ENCODE measurements at places on chromosomes 5 and 9.

- DNase-seq, result no peak
Measured at GRCh38 chr5:9419794-9420193, 126.1 kb downstream of the SEMA5A start.

- no peak for DNase-seq
Measured at GRCh38 chr5:170631466-170632195, 127.8 kb downstream of the KCNIP1 start.

DNA sequence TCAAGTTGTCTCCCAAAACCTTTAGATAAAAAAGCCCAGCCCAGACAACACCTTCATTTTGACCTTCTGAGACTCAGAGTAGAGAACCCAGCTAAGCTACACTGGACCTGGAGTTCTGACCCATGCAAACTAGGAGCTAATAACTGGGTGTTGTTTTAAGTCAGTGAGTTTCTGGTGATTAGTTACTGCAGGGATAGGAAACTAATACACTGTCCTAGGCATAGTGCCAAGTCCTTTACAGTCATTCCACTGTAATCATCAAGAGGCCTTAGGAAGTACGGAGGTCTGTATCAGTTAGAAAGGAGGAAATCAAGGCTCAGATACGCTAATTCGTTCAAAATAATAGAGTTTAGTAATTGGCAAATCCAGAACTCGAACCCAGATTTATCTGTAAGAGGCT, 197.9 kb downstream of the KCTD16 start:
- DNase-seq, result no peak

DNA sequence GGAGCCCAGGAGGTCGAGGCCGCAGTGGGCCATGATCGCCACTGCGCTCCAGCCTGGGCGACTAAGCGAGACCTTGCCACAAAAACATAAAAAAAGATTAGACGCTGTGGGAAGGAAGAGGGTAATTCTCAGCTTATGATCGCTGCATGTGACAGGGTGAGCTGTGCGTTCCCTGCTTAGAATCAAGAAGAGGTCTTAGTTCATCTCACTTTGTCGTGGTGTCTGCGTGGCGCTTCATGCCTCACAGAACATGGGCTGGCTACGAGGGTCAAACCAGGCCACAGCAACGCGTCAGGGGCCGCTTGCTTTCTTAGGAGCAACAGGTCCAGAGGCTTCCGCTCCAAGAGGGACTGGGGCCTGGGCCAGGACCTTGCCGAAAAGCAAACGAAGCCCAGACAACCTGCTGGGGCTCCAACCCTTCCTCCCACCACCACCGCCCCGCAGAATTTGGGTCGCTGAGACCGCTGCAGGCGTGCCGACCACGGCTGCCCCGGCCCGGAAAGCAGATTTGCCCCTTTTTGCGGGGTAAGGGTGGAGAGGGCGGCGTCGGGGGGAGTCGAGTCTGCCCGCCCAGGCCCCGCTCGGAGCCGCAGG, 10.0 kb upstream of the GRIN1 start:
- no peak for DNase-seq

DNA sequence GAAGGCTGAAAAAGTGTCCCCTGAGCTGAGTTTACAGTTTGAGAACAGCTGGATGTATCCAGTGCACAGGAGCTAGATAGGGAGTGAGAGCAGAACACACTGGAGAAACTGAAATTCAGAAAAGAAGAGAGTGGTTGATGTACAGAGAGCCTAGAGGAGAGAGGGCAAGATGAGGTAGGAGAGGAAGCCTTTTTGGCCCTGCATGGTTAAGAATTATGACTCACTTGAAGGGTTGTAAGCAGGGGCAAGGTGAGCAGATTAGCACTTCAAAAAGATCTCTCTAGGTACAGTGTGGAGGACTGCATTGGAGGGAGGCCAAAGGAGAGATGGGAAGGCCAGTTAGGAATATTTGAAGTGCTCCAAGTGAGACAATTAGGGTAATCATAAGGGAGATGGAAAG, 25.2 kb downstream of the MCC start:
- no peak for DNase-seq

- DNase-seq, result no peak
Measured at GRCh38 chr5:62575066-62575465, 3.6 kb upstream of the LRRC70 start.

GRCh38 chr5:137672001-137672400, 63.9 kb downstream of the KLHL3 start:
- no peak for DNase-seq

DNA sequence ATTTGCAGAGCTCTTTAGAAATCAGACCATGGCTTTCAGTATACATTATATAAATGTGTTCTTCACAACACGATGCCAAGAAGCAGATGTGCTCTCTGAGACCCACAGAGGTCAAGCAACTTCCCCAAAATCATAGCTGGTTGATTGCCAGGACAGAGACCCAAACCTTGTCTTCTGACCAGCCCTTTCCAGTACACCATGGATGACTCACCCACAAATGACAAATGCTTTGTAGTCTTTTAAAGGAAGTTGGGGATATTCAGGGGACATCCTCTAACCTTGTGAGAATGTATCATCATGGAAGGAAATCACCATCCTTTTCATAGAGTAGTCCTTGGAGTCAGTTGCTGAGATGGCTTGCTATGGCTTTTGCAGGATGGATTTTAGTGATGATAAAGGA, 30.1 kb downstream of the ZNF462 start:
- no peak for DNase-seq

DNA sequence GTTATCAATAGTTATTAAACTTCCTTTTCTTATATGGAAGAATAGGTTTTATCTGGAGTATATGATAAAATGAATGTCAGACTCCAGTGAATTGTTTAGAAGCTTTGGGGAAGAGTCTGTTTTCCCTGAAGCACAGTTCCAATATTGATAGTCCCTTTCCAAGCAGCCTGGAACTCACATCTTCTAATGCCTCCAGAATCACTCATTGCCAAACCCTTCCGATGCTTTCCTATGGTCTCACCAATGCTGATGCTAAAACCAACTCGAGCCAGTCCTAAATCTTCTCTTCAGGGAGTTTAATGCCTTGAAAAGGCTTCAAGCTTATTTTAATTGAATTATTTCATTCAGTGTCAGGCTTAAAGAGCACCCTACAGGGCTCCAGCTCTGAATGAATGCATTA, 121.2 kb downstream of the PTTG1 start:
- DNase-seq, result no peak

DNA sequence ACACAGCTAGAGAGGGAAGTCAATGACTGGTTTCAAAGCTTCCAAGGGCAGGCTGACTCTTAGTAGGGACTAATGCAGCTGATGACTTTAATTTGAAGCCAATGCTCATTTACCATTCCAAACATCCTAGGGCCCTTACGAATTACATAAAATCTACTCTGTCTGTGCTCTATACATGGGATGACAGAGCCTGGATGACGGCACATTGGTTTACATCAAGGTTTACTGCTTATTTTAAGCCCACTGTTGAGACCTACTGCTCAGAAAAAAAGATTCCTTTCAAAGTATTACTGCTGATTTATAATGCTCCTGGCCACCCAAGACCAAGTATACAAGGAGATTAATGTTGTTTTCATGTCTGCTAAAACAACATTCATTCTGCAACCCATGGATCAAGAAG, 74.1 kb downstream of the DAP start:
- DNase-seq, result no peak

DNA sequence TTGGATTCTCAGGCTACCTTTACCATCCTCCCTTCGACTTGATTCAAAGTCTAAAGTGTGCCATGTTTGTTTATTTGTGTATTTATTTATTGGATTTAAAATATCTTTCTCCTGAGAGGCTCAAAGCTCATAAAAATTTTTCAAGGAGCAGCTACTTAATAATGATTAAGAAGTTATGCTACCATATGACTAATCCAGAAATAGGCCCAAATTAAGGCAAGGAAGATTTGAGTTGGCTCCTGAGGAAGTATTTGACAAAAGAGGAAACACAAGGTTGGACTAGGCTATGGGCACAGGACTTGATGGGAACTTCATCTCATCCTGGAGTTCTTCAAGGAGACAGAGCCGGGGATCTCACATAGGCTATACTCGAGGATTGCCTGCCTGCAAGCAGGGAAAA, 22.4 kb upstream of the PPP2CA start:
- DNase-seq, result no peak

DNA sequence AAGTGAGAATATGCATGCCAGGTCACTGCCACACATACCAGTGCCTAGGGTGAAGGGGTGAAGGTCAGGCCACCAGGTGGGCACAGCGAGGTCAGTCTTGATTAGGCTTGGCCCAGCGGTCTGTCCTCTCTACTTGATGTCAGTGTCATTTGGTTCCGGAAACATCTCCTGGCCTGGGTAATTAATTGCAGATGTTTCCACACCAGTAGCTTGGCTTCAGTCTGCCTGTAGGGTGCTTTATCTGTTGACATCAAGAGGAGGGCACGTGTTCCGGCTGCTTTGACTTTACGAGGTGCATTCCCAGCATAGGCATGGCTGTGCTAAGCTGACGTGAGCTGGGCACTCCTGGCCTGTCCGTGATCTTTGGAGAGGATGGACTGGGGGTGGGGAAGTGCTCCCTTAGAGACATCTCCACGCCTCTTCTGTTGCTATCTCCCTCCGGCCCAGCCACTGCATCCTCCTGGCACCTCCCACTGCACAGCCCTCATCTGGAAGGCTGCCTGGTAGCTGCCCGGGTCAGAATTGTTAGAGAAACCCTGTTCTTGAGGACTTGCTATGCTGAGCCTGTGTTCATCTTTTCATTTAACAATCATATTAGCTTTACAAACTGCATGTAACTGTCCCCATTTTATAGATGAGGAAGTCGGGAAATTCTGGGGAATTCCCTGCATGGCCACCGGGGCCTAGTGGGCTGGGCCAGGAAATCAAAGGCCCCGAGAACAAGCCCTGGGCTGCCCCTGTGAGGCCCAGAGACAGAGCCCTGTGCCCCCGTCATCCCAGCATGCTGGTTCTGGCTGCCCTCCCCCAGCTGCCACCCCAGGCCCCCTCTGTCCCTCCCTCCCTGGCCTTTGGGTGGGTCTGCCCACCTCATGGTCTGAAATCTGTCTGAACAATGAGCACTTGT, 29.1 kb downstream of the JADE2 start:
- DNase-seq, result peak; percentile 54

- no peak for DNase-seq
Measured at GRCh38 chr9:15606643-15607472, 54.0 kb downstream of the CCDC171 start.

DNA sequence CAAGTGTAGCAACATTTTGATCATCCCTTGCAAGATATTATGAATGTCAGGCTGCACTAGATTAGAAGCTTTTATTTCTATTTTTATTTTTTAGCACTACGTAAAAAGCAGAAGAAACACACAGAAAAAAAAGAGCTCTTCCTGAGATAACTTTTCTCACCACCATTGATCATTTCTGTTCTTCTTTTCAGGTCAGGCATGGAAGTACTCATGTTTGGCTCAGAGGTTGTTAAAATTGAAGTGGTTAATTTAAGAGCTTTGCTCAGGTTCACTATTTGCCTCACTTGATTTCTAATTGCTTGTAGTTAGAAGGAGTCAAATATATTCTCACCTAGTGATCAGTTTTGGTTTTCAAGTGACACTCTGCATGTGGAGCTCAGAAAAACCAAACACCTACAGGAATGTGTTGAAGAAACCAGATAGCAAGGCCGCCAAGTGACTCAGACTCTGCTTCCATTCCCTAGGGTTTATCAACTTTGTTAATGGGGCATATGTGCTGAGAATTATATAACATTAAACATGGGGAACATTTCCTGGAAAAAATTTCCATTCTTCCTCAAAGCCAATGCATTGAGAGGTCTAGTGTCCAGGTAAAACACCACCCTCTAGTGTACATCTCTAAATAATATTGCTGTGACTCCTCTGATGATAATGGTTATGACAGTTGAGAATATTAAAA, 679.8 kb downstream of the CETN3 start:
- no peak for DNase-seq

GRCh38 chr5:20556115-20556763, 568.2 kb upstream of the CDH18 start:
- DNase-seq, result no peak

GRCh38 chr5:132479111-132479951, 11.2 kb downstream of the IRF1 start:
- no peak for DNase-seq

GRCh38 chr5:126046846-126047571, 376.2 kb upstream of the GRAMD2B start:
- no peak for DNase-seq

DNA sequence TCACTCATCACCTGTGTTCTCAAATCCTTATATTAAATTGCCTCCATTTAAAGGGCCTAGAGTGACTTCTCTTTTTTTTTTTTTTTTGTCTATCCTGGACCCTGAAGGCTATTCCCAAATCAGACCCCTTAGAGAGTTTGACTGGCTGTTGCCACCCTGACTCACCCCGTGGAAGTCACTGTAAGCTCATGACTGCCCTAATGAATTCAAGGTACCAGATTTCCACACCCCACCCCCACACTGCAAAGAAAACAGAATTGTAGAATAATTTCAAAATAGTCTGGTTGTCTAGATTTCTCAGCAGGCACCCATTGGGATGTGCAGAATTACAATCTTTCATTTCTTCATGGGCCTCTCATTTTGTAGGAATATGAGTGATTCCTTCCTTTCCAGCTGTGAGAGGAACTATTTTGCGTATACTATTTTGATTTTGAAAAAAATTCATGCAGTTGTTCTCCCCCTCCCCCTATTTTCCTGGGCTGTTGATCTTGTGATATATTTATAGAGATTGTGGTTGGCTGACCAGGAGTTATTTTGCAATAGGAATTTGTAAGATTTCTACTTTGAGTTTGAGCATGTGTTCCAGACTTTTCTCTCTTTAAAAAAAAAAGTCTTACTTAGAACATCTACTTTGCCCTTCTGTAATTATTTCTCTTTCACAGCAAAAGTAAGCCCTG, 79.1 kb downstream of the ZNF618 start:
- DNase-seq, result no peak

- no peak for DNase-seq
Measured at GRCh38 chr9:27847818-27848217, 274.5 kb upstream of the C9orf72 start.

GRCh38 chr9:124163760-124164255, 93.9 kb upstream of the NEK6 start:
- DNase-seq, result no peak

DNA sequence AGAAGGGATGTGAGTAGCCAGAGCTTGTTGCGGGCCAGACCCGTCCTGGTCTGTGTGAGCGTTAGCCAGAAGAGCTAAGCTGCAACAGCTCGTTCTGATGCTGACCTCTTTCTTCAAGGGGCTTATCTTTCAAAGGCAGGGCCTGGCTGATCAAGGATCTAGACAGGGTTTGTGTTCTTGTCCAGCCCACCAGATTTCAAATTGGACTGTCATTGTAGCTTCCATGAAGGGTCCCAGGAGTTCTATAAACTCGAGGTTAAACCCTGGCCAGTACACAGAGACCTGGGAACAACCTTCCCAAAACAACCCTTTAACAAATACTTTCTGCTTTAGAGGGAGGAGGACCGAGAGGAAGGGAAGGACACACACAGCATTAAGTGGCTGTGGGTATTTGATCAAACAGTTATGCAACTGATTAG, 153.0 kb upstream of the TUT7 start:
- no peak for DNase-seq

- DNase-seq, result no peak
Measured at GRCh38 chr5:16178745-16179372, 732 bp downstream of the MARCHF11 start.

All from T-helper 17 cell (primary cell).